Mammary epithelial cell (primary cell): ENCODE measurements at places on chromosomes 2 and 18.

- DNase-seq, result peak; percentile 77
Observed at GRCh38 chr2:219731173-219731572, 103.7 kb downstream of the SLC4A3 start.

DNA sequence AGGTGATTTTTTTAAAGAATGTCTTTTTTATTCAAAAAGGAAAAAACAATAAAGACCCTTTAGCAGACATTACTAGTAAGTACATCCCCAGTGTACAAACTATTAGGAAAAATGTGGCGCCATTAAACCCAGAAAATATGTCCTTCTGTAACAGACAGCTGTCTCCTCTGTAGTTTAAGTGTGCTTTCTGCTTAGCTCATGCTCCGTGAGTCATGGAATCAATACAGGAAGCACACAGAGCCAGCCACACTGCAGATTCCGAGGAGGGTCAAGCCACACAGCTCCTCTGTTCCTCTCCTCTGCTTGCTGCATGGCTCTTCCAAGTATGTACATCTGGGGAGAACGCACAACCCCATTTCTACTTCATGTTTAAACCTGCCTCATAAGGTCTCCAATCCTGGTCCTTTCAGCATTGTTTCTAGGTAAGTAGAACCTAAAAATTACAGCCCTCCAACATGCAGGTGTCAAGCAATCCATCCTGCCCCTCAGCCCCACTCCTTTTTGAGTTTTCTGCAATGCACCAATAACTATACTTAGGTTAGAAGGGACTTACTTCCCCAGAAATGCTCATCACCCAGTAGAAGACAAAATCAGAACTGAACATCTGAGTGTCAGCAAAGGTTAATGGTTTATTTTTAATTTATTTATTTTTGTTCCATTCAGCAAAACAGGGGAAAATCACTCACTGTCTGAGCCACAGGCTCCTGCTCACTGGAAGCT is 37.5 kb downstream of the ACVR1 start:
- peak; percentile 79 for DNase-seq

- DNase-seq, result peak; percentile 37
Observed at GRCh38 chr18:2108591-2108990, 462.7 kb downstream of the METTL4 start.

DNA sequence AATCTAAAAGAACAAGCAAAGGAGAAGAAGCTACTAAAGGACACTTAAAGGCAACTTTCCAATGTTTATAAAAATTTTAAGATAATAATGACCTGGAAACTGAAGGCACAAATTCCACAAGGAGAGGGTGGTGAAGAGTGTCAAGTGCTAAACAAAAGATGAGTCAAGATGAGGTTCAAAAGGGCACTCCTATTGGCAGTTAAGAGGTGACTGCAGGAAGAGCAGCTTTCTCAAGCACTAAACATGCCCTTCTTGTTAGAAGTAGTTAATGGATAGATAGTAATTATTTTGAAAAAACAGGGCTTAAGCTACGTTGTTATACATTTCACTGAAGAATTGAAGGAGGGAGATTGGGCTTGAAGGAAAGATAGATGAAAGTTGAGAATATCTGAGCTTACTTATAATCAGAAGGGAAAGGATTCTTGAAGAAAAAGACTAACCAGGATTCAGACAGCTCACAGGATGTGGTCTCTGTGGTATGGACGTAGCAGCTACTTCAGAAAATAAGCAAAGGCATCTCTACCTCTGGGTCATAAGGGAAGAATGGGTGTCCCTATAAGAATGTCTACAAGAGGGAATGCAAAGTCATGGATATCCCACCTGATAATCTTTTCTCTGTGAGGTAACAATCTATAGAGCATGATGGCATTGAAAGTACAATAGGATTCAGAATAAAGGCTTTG is 454.7 kb upstream of the SLC39A10 start:
- DNase-seq, result peak; percentile 39

DNA sequence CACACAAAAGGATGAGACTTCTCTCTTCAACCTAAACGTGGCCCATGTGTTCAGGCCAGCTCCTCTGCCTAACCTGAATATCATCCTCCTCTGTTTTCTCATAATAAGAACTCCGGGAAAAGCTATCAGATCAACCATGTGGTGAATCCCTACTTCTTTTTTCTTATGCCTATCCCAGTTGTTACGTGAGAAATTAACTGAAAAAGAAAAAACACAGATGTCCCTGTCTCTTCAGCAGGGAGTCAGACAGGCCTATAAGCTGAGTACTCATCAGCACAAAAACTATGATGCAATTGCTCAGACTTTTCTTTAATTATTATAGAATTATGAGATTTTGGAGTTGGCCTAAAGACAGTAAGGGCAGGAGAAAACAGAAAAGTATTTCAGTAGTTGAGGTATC is 613.0 kb upstream of the FSHR start:
- DNase-seq, result no peak

GRCh38 chr2:207327513-207327912 is 161.8 kb upstream of the KLF7 start:
- no peak for DNase-seq

DNA sequence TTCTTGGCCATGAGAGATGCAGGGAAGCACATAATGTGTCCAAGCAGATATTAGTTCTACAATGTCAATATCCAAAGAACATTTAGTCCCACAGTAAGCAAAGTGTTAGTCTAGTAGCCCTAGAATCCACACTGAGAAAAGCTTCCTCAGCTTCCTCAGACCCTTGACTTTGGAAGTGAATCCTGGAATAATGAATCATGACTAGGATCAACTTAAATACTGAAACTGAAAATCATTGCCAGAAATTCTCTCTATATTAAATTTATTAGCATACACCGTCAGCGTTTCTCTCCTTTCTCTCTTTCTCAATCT is 356.9 kb upstream of the ACVR2A start:
- no peak for DNase-seq

GRCh38 chr2:12796657-12797056 is 79.9 kb downstream of the TRIB2 start:
- DNase-seq, result no peak
